ENCODE measurements at places on chromosomes 6 and 20.
A peak's percentile ranks its signal among the peaks of the same experiment; 100 is the strongest.

DNA sequence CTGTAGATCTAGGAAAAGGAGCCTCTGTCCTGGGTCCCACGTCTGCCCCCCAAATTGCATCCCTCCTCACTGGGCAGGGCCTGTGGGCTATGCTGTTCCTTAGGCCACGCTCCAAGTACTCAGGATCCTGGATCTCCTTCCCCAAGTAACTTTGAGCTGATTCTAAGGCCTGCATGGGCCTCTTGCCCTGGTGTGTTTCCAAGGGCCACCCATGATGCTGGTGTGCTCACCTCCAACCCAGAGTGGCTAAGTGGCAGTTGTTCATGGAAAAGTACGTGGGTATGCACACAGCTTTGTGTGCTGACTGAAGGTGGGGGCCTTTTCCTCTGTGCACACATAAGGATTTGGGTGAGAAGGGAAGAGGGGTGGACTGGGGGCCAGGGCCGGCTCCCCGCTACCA lies 5.3 kb downstream of the GMPR start:
- DNase-seq: no peak

- no peak for DNase-seq
These were observed 45.7 kb downstream of the SOBP start for GRCh38 chr6:107535626-107536025.

GRCh38 chr6:13101409-13101808 lies 226.9 kb downstream of the TBC1D7 start:
- DNase-seq: no peak

GRCh38 chr6:27565839-27566779 lies 93.2 kb upstream of the ZNF184 start:
- no peak for DNase-seq

- peak; percentile 24 for DNase-seq
These were observed 114.2 kb downstream of the SNX5 start for GRCh38 chr20:17854307-17854903.

DNA sequence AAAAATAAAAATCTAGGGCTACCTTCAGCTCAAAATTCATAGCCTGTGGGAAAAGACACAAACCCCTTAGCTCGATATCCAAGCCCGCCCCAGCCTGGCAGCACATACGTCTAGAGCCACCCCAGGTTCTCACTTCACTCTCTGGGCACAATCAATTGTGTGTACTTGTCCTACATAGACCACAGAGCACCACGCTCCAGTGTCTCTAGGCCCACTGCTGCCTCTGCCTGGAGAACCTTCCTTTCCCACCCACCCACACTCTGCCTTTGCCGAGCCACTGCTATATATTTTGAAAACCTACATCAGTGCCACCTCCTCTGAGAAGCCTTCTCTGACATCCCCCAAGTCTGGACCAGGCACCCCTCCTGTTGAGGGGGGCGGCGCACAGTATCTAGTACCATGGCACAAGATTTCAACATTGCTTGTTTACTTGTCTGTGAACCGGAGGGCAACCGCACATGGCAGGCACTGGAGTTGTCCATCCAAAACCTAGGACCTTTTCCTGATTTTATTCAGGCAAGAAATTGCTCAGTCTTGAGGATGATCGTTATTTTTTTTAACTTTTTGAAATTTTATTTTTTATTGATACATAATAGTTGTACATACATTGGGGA lies 141.5 kb downstream of the UNC5CL start:
- no peak for DNase-seq

DNA sequence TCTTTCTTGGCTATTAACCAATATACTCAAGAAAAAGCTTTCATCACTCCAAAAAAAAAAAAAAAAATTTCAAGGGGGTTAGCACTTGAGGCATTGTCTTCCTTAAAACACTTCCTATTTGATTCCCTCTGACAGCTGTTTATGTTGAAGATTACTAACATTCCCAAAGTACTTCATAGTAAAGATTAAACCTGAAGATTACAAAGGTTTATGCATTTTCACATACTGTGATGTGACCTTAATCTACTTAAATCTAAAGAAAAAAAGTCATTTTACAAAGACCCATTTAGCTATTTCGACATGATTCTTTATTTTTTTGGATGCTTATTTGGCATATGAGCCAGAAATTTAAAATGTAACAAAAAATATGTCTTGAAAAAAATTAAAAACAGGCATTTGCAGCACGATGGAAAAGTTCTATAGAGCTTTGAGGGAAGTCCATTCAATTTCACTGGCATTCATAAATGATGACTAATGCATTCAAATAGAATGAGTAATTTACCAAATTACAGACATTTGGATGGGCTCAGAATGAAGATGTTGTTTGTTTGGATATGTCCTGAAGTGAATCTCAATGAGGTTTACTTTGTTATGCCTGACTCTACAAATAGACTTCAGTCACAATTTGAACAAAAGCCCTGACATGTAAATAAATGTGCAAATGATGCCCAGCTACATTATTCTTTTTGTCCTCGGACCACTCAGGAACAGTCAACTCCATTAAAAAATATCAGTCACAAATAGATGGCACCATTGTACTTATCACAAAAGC lies 674.6 kb upstream of the MARCKS start:
- DNase-seq: no peak

- DNase-seq: no peak
These were observed 109.6 kb upstream of the NHSL1 start for GRCh38 chr6:138608896-138609295.

DNA sequence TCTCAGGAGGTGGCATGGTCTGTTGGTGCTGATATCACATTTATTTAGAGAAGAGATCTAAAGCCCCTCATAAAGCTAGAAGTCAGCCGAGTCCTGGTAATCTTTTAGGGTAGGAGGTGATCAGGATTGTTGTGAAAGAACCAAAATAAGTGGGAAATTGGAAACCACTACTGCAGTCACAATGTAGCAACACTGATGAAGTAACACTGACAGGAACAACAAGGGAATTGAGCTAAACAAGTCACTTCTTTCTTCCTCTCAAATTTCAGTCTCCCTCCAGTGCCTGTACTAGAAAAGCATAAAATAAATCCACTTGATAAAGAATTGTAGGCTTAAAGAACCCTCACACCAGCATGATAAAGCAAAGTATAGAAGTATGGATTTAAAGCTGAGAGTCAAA lies 1509.0 kb downstream of the GRIK2 start:
- no peak for DNase-seq

- no peak for DNase-seq
These were observed 88.8 kb downstream of the YTHDF1 start for GRCh38 chr20:63126876-63127699.

DNA sequence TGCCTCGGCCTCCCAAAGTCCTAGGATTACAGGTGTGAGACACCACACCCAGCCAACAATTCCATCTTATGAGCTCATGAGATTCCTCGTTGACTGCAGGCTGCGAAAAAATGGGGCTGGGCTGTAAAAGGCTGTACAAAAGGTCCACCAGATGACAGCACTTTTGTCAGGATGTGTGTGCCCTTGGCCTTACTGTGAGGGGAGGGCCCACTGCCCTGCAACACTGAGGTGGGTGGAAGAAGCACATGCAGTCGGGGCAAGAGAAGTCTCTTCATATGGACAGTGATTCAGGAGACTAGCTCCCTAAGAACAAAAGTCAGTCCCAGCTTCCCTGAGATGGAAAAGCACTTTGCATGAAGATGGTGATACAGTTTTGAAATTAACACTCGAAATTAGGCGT lies 50.5 kb downstream of the KCTD20 start:
- no peak for DNase-seq

GRCh38 chr6:11304946-11305345 lies 72.5 kb upstream of the NEDD9 start:
- DNase-seq: no peak

- no peak for DNase-seq
These were observed 657.2 kb downstream of the DHX35 start for GRCh38 chr20:39619271-39619785.

DNA sequence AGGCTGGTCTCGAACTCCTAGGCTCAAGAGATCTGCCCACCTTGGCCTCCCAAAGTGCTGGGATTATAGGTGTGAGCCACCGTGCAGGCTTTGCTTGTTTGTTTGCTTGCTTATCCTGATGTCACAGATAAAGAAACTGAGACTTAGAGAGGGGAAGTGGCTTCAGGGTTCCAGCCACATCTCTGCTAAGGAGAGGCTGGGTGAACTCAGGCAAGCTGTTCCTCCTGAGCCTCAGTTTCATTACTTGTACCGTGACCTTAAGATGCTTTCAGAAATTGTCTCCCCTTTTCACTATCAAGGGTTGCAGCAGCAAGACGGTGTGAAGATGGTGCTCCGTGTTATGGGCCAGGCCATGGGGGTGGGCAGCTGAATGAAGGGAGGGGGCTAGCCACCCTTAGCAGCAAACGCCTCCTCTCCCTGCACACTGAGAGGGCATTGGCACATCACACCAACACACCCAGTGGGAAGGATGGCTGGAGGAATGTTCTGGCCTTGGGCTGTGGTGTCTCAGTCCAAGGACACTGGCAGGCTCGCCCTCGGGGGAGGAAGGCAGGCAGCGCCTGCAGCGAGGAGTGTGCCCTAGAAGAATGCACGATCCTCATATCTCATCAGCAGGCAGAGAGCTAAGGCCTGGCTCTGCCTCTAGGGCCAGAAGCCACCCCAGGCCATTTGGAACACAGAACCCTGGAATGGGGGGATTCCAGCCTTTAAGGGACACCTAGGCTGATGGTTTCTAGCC lies 48.2 kb upstream of the TLDC2 start:
- no peak for DNase-seq

GRCh38 chr6:89433252-89434149 lies 549 bp downstream of the ANKRD6 start:
- no peak for DNase-seq

GRCh38 chr20:14568701-14569100 lies 231.3 kb upstream of the FLRT3 start:
- no peak for DNase-seq

DNA sequence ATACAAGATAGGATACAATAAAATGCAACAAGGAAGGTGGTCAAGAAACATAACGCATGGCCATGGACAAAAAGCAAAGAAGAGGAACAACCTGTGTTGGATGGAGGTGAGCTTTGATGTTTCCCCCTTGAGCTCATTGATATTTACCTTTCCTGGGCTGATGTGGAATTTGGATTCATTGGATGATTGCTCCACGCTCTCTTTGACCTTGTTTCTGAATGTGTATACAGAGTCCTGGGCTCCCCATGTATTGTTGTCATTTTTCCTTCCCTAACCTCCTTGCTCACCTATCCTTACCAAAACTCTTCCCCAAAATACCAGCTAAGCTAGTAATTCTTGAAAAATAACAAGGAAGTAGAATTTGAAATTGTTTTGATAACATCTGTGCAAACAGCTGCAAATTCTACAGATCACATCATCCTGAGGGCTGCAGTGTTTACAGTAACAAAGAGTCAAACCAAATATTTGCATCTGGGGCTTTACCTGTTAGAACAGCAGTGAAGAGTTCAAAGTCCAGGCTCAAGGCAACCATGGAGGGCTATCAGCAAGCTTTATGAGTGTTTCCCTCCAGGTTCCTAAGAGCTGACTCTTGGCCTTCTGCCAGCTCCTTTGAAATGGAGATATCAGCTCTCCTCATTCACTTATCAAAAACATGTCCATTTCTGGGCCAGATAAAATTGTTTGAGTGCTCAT lies 214.3 kb upstream of the MARCKS start:
- DNase-seq: peak; percentile 30

DNA sequence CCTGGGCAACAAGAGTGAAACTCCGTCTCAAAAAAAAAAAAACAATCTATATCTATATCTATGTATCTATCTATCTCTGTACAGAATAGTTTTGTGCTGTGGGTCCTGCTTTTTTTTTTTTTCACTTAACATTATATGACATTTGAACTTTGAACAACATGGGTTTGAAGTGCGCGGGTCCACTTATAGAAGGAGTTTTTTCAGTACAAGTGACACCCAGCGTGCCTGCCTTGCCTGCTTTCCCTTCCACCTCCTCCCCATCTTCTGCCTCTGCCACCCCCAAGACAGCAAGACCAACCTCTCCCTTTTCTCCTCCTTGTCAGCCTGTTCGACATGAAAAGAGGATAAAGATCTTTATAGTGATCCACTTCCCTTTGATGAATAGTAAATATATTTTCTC lies 102.2 kb upstream of the KCNG1 start:
- DNase-seq: no peak

- no peak for DNase-seq
These were observed 43.3 kb downstream of the ATRN start for GRCh38 chr20:3514012-3514642.

DNA sequence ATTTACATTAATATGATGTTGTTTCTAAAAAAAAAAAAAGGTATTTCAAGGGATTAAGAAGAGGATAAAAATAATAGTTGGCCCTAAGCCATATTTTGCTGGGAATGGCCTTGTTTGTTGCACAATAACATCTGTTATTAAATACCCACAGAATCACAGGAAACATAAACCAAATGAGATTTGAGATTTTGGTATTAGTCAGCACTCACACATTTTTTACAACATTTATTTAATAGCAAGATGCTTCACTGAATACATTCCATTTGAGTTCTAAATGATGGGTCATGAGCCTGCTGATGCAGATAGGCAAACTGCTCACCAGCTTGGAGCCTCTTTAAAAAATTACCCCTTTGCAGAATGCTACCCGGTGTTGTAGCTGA lies 92.9 kb upstream of the ENPP5 start:
- DNase-seq: no peak

- no peak for DNase-seq
These were observed 3.0 kb upstream of the TMEM14C start for GRCh38 chr6:10719964-10720264.

DNA sequence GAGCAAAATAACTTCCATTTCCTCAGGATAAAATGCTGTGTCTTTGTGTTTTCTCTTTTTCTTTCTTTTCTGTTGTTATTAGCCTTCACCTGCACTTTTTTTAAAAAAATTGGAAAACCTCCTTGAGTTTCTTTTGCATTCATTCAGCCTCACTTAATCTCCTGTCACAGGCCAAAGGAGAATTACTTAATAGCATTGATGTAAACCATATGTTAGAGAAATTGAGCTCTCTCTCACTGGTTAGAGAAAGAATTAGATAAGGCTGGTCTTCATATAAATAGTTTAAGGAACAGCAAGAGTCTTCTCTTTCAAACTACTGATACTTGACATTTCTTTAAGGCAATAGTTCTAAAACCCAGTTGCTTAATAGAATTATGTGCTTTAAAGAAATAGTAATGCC lies 564.2 kb downstream of the TFAP2B start:
- DNase-seq: no peak

GRCh38 chr6:128964233-128964755 lies 81.4 kb downstream of the LAMA2 start:
- no peak for DNase-seq

DNA sequence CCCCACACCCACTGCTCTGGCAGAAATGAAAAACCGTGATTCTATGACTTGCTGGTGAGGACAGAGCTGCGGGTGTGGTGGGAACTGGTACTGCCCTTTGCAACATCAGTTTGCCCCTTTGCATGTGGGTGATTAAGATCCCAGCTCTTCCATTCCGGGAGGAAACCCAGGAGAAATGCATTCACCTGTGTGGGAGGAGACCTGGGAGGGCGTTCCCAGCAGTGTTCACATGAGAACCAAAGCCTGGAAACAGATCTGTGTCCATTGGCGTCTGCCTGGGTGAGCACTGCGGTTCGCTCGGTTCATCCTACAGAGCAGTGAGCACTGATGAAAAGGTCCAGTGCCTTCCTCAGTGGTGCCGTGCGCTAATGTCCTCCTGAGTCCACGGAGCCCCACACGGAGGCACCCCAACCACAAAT lies 89.7 kb downstream of the SMOC2 start:
- DNase-seq: no peak

GRCh38 chr20:36267605-36268381 lies 31.5 kb downstream of the AAR2 start:
- no peak for DNase-seq

- DNase-seq: peak; percentile 50
These were observed 241 bp upstream of the CFAP206 start for GRCh38 chr6:87407561-87407900.

All from NCI-H2171 (cell line).